ENCODE measurements at places on chromosomes 1 and 21.

DNA sequence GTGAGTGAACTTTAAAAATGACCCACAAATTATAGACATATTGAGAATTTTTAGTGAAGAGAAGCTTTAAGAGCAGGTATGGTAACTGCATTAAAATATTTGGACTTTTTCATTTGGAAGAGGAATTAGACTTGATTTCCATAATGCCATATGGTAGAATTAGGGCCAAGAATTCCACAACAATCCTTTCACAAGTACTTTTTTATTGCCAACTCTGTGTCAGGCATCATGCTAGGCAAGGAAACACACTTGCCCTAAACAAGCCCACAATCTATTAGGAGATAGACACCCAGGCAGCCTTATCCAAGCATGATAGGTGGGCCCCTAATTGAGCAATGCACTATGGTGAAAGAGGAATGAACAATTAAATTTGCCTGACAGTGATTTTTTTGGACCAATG, 353.0 kb downstream of the TGFB2 start:
- no peak for DNase-seq

DNA sequence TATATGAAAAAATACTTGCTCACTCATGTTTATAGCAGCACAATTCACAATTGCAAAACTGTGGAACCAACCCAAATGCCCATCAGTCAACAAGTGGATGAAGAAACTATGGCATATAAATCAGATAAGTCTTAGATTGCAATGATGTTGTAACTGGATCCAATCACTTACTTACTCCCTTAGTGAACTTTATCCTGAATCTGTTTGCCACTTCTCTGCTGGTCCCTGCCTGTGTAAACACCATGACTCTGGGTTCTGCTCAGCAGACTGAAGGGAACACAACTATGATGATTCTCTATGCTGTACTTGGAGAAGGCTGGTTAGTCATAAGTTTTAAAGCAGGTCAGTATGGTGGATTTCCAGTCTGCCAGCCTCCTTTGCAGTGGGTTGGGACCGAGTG, 391.2 kb downstream of the RWDD3 start:
- DNase-seq = no peak

DNA sequence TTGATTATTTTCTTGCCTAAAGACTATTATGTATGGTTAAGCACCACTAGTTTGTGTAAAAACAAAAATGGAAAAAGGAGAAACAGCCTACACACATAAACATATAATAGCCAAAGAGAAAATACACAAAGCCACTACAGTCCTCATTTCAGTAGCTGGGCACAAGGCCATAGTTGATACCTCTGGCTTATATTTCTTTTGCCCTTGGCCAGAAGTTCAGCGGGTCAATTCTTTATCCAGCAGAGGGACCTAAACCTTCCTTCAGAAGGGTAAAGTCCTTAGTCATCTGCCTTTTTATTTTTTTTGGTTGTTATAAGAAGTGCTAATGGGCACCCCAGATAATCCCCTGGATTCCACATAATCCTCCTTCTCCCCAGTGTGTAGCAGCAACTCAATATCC, 134.1 kb downstream of the PIGK start:
- DNase-seq = no peak

DNA sequence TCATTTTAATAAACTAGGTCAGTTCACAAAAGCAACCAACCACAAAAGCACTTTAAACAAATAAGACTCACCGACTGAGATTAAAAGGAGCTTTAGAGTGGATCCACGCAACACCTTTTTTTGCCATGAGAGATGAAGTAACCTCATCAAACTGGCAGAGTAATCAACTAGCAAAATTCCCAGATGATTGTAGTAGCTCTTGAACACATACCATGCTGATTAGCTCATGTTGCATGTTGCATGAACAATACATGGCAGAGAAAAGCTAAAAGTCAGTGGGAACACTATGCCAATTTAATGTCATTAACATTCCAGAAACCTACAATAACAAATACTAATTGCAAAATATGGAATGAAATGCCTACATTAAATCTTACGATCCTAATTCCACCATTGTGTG, 4.1 kb downstream of the WARS2 start:
- no peak for DNase-seq

- DNase-seq = no peak
Measured at GRCh38 chr1:162537216-162537615, 24.3 kb upstream of the UAP1 start.

- no peak for DNase-seq
Measured at GRCh38 chr1:245707941-245708340, 553.2 kb downstream of the KIF26B start.

- no peak for DNase-seq
Measured at GRCh38 chr1:150406483-150406882, 42.5 kb downstream of the RPRD2 start.

- DNase-seq = no peak
Measured at GRCh38 chr1:12654004-12654567, 10.2 kb downstream of the AADACL4 start.

GRCh38 chr1:170250531-170251276, 104.9 kb downstream of the NTMT2 start:
- DNase-seq = no peak

DNA sequence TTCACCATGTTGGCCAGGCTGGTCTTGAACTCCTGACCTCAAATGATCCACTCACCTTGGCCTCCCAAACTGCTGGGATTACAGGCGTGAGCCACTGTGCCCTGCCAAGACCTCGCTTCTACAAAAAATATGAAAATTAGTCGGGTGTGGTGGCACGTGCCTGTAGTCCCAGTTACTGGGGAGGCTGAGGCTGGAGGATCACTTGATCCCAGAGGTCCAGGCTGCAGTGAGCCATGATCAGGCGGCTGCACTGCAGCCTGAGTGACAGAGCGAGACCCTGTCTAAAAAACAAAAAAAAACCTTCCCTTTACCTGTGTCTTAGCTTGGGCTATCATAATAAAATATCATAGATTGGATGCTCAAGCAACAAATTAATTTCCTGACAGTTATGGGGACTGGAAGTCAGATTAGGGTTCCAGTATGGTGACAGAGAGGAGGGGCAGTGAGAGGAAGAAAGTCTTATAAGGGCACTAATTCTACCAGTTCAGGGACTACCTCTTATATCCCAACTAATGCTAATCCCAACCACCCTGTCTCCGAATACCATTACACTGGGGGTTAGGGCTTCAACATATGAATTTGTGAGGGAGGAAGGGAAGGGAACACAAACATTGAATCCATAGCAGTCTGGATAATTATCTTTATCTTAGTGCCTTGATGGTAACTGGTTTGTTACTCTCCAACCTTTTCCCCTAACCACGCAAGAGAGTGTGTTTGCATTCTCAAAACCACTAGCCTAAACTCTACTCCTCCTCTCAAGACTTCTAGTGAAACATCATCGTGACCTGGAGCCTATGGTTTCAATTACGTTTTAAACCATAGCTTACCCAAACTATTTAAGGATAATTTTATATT, 1.0 kb upstream of the NAXE start:
- DNase-seq = no peak

GRCh38 chr1:21898326-21899200, 38.5 kb downstream of the HSPG2 start:
- DNase-seq = no peak

DNA sequence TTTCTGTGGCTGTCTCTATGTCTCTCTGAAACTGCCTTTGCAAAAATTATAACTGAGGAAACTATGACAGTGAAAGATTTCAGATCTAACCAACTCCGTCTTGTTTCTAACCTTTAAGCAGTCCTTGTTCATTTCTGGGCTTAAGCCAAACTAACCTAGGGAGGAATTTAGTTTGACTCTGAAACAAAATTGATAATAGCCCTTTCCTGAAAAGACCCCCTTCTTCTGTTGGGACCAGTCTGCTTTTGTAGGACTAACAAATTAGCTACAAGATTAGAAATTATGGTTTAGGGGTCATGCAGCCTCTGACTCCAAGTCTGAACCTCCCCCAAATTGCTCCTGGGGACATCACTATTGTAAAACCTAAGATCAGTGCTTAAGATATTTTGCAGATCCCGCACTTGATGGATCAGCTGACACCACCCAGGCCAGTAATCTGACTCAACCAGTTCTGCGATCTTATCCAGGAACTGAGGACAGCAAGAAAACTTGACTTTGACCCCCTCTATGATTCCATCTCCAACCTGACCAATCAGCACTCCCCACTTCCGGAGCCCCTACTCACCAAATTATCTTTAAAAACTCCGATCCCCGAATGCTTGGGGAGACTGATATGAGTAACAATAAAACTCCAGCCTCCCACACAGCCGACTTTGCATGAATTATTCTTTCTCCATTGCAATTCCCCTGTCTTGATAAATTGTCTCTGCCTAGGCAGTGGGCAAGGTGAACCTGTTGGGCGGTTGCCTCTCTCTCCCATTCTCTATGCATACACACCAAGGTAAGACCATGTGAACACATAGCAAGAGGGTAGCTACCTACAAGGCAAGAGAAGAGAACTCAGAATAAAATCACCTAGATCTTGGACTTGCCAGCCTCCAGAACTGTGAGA, 11.1 kb upstream of the TRIM63 start:
- DNase-seq = no peak

GRCh38 chr1:12161662-12162458, 4.9 kb upstream of the TNFRSF1B start:
- DNase-seq = peak; percentile 52

DNA sequence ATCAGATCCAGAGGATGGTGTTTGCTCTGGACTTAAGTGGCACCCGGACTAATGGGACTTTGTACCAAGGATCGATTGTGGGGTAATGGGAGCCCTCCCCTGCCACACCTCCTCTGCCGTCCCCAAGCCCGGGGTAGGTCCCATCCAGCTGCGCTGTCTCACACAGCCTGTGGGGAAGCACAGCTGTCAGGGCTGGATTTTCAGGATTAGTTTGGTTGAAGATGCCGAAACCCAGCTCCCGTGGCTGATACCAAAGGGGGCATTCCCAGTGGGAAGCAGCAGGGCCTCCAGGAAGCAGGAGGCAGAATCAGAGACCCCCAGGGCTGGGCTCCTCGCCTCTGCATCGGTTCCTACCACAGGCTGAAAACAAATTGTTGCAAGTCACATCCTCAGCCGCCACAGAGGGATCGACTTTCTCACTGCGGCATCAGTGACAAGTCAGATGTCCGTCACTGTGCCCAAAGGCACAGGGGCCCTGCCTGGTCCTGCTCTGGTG, 59.7 kb downstream of the MATN1 start:
- DNase-seq = no peak

DNA sequence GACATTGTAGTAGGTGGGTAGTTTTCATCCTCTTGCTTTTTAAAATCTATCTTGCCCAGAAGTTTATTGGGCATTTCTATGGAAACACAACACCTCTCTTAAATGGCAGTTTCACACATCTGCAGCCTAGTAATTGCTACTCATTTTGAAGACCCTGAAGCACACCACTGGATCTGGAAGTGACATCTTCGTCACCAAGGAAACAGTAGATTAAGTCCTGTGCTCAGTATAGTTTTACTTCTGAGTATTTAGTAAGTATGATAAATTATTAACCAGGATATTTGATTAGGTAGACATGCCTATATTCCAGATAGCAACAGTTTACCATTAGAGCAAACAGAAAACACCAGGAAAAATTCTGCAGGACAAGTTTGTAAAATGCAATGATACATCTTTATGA, 48.7 kb downstream of the UCK2 start:
- no peak for DNase-seq

GRCh38 chr1:225880222-225880588, 2.0 kb downstream of the TMEM63A start:
- DNase-seq = peak; percentile 89

DNA sequence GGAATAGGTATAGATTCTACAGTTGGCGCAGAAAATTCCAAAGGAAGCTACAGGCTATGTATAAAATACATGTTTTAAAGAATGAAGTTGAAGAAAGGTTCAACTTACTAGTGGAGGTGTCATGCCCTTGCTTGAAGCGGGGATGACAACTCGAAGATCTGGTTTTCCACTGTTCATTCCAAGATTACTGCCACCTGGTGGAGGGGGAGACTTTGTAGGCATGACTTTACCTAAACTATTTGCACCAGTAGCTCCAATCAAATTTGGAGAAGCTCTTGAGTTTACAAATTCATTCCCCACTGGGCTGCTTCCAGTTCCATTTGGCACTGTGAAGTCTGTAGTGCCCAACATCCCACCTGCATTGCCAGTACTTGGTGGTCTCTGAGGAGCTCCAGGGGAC, 81.7 kb downstream of the AXDND1 start:
- DNase-seq = no peak

DNA sequence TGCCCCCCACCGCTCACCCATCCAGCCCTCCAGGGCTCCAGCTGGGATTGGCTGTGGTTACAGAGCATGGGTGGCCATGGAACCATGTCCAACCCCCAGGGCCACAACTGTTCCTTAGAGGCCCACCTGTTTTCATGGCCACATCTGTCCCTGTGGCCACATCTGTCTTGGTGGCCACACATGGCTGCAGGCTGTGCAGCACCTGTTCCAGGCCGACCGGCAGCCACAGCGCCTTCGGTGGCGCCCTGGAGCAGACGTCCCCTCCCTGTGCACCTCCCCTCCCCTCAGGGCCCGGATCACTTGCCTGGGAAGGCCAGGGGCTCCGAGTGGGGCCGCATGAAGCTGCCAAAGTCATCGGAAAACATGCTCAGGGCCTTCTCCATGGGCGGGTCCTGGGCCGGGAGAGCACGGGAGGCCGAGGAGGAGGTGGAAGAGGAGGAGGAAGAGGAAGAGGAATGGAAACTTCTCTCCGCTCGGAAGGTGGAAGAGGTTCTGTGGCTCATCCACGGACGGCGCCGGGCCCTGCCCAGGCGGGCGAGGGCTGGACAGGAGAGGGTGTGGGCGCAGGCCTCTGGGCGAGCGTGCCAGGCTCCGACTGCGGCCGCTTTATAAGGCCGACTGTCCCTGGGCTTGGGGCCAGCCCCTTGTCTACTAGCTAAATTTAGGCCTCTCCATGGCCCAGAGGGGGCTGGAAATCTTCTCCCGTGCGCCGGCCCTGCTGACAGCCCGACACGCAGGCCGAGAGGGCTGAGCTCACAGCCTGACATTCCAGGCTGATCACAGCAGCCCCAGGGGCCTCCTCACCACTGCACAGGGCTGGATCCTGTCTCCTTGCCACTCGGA, at the start of gene HSPB7:
Gene HSPB7, minus strand, starts transcription at position 583 of the 843 bp plus-strand sequence. Its CDS starts 80 bp downstream, at position 503.
- peak; percentile 19 for DNase-seq

DNA sequence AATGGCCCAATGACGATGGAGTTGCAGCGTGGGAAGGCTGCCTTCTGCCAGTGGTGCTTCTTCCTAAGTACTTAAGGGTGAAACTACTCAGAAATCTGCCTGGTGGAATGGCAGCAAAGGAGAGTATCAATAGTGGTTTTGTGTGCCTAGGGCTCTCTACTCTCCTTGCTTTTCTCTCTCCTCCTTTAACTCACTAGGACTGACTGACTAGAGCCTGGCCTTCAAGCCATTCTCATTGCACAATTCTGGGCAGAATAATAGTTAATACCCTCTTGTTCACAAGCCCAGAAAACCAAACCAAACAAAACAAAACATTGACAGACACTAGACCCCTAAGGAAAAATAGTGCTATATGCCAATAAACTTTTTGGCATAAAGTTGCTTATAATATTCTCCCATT, 171.2 kb upstream of the PTGFR start:
- DNase-seq = no peak

GRCh38 chr1:158969166-158969565, 37.8 kb downstream of the PYHIN1 start:
- DNase-seq = no peak

- DNase-seq = no peak
Measured at GRCh38 chr1:208670778-208671177, 426.6 kb upstream of the PLXNA2 start.

All from head of caudate nucleus (tissue), 42 donors.